Left lung (tissue), 14 donors: ENCODE measurements at places on chromosomes 13 and 19. TPM values are rescaled to one million over a fixed set of nuclear protein-coding genes. Genes with fewer than 3 reads are reported as not detected.

GRIK5 gene
- total RNA-seq, result 0.81 TPM

SIGLEC12 gene
- 1.9 TPM for total RNA-seq

NCAN gene
- total RNA-seq, result not detected

APOC4 gene
- not detected for total RNA-seq

CEACAM6 gene
- 367 TPM for total RNA-seq

PEX11G gene
- total RNA-seq, result 3.6 TPM

CAB39L gene
- 12.8 TPM for total RNA-seq

SPTBN4 gene
- 1.3 TPM for total RNA-seq

TOMM40 gene
- 42.0 TPM for total RNA-seq

NRTN gene
- total RNA-seq, result 1.5 TPM

ZNF253 gene
- 11.4 TPM for total RNA-seq

ZNF554 gene
- 4.1 TPM for total RNA-seq

CCDC61 gene
- total RNA-seq, result 17.3 TPM

NR2C2AP gene
- 22.3 TPM for total RNA-seq
